ENCODE measurements at places on chromosomes 12 and 14.

DNA sequence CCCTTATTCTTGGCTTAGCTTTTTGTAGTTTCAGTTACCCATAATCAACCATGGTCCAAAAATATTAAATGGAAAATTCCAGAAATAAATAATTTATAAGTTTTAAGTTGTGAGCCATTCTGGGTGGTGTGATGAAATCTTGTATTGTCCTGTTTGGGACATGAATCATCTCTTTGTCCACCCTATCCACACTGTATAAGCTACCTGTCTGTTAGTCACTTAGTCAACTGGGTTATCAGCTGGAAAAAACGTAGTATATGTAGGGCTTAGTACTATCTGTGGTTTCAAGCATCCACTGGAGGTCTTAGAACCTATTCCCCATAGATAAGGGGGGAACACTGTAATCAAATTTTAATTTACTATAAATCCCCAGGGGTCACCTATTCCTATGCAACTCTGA, 52.7 kb downstream of the NKX2-1 start:
- DNase-seq: no peak

DNA sequence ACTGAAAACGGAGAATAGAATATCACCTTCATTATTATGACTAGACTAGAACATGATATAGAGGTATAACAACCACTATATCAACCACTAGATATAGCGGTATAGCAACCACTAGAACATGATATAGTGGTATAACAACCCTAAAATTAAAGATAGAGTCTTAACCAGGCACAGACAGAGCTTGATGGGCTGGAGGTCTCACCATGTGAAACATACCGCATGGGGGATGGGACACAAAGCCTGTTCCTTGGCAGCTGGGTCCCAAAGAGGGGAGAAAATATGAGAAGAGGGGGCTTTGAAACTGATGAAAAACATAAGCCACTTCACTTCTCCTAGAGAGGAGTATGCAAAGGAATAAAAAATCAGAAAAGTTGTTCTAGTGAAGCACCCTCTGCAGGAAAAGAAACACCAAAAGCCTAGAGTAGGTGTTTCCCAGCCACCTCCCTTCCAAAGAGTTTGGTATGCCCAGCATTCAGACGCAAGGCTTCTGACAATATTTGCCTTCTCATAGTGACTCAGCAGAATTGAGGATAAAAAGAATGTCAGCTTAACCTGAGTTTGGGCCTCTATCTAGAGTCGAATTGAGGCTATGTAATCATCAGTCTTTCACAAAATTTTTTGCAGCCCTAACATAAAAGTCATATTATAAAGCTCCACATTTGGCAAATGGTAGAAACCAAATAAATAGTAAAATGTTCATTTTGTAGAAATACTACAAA, 316.4 kb downstream of the NOVA1 start:
- DNase-seq: peak; percentile 41

DNA sequence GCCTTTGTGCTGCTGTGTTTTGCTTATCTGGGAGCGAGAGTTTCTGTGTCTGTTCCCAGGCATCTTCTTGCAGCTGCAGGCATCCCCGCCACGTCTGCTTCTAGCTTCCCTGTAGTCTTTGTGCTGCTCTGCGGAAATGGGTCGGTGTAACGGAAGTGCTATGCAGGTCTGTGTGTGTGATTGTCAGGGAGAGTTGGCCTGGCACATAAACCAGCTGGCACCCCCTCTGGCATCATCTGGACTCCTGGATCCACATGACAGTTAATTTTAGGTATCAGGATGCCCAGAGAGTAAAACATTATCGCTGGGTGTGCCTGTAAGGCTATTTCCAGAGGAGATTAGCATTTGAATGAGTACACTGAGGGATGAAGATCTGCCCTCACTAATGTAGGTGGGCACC, 9.4 kb upstream of the OASL start:
- no peak for DNase-seq

- DNase-seq: no peak
Observed at GRCh38 chr14:75422169-75422568, 5.7 kb upstream of the JDP2 start.

DNA sequence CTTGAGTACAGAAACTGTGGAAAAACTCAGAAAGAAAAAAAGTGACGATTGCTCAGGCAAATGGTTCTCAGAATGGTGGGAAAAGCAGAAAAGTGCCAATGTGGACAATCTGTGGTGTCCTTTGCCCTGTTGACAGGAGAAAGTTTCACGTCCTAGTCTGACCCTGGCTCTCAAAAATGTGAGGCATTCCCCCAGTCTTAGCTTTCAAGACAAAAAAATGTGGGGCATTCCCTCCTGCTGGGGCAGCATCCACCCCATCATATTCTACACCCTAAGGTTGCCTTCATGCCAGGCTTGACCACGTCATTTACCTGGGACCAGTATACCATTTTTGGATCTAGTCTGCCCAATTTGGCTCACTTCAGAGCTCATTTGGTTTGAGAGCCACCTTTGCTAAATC, 20.7 kb upstream of the ANAPC7 start:
- DNase-seq: no peak

- DNase-seq: no peak
Observed at GRCh38 chr14:90140298-90140955, 78.6 kb downstream of the KCNK13 start.

GRCh38 chr14:64680013-64680713, 24.1 kb upstream of the PLEKHG3 start:
- DNase-seq: no peak

DNA sequence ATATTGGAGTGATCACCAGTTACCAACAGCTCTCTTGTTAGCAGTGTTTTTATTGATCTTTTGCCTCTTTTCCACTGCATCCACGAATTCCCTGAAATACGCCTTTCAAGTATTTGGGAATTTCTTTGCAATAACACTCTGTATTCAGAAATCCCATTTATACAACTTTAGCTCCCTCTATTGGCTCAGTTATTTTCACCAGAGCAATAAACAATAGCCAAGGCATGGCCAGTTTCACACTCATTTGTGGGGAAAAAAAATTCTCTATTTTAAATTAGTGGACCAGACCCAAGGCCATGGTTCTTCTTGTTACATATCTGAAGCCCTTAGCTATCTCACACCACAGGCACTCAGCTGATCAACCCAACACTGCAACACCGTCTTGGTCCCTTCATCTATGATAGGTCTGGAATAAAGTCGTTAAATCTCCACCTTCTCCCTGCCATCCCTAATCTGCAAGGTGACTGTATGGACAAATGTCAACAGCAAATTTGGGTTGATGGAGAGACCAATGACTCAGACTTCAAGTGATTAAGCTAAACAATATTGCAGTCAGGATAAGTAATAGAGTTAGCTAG, 92.4 kb upstream of the TMEM260 start:
- DNase-seq: no peak

- no peak for DNase-seq
Observed at GRCh38 chr12:131287938-131288764, 334.4 kb downstream of the ADGRD1 start.

- no peak for DNase-seq
Observed at GRCh38 chr12:91948504-91948903, 197.1 kb downstream of the BTG1 start.

DNA sequence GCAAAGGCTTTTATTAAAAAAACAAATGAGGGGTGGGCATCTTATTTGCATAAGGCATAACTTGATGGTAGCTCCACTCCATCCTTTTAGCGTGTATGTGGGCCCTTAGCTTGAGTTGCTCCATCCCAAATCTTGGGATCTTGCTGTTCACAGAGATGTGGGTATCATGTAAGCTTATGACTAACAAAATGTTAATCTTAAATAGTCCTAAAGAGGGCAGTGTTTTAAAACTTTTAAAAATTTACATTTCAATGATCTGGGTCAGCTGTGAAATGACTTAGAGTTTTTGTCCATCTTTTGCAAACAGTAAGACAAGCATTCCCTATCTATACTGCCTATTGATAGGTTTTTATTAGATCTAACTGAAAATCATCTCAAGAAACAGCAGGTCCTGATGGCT, 86.0 kb downstream of the SLCO1A2 start:
- no peak for DNase-seq

DNA sequence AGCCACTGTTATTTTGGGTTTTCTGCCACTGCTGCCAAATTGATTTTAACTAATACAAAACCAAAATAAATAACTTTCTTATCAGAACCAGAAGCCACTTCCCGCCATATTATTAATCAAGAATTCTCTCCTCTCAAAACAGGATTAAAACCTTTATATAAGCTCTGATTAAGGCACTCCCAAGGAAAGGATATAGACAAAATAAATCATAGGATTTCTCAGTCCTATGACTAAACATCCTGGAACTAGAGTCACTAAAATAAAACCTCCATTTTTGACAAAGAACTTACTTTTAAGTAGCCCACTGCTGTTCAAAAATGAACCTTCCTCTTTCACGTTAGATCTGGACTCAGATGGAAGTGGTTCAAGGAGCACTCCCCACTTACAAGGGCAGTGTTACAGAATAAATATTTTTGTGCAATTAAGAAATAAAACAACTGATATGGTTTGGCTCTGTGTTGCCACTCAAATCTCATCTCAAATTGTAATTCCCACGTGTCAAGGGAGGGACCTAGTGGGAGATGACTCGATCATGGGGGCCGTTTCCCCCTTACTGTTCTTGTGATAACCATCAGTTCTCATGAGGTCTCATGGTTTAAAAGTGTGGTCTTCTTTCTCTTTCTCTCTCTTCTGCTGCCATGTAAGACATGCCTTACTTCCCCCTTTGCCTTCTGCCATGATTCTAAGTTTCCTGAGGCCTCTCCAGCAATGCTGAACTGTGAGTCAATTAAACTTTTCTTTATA, 26.4 kb downstream of the GXYLT1 start:
- DNase-seq: no peak

DNA sequence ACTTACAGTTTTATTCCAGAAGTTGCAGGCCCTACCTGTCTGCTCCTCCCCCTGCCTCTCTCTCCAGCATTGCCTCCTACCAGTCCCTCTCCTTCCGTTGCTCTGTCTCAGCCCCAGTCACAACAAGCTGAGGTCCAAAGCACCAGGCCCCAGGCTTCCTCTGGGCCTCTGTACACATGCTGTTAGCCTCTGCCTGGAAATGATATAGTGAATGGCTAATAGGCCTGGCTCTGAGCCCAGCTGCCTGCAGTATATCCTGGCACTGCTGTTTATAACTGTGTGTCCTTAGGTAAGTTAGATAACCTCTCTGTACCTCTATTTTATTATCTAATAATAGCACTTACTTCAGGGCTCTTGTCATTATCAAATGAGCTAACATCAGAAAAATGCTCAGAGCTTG, 114.9 kb upstream of the PWP1 start:
- no peak for DNase-seq

- no peak for DNase-seq
Observed at GRCh38 chr12:46944771-46945170, 119.0 kb upstream of the SLC38A4 start.

DNA sequence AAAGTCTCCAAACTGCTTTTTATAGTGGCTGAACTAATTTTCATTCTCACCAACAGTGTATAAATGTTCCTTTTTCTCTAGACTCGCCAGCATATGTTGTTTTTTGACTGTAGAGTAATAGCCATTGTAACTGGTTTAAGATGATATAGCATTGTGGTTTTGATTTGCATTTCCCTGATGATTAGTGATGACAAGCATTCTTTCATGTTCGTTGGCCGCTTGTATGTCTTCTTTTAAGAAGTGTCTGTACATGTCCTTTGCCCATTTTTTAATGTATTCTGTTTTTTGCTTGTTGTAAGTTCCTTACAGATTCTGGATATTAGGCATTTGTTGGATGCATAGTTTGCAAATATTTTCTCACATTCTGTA, 404.9 kb downstream of the FLRT2 start:
- no peak for DNase-seq

DNA sequence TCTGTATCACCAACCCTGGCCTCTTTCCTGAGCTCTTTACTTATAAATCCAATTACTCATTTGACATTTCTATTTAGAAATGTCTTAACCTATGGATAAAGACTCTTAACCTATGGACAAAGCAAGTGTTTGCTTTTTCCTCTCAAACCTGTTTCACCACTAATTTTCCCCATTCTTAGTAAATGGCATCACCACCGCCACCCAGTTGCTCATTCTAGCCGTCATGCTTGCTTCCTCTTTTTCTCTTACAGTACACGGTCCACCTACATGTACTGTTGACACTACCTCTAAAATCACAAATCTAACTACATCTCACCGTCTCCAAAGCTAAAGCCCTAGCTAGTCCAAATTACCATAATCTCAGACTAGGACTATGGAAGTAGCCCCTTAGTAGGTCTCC, 60.0 kb downstream of the CAPS2 start:
- DNase-seq: no peak

- DNase-seq: no peak
Observed at GRCh38 chr14:48323665-48324064, 648.3 kb upstream of the MDGA2 start.

DNA sequence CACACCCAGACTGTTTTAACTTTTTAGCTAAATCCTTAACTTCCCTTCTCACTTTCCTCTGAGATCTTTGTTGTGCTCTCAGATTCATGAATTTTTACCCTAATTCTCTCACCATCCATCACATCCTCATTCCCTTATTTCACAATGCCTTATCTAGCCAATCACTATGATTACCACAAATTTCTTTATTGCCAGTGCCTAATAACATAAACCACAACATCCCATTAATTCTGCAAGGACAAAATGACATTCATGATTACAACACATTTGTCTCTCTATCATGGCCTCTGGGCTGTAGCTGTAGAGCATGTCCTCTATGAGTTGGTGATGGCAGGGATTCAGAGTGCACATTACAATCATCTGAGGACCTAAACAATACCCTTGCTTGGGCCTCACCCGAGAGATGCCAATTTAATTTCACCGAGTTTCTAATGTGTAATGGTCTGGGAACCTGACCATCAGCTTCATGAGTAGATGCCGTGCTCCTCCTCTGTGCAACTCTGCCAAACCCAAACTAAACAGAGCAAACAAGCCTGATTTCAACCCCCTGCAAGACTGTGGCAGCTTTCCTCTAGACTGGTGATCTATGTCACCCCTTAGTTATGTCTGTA, 99.3 kb downstream of the SPTSSA start:
- DNase-seq: no peak

- no peak for DNase-seq
Observed at GRCh38 chr14:41605550-41606281, 960 bp upstream of the LRFN5 start.

- DNase-seq: peak; percentile 38
Observed at GRCh38 chr14:69612014-69612782, 802 bp downstream of the SUSD6 start.

DNA sequence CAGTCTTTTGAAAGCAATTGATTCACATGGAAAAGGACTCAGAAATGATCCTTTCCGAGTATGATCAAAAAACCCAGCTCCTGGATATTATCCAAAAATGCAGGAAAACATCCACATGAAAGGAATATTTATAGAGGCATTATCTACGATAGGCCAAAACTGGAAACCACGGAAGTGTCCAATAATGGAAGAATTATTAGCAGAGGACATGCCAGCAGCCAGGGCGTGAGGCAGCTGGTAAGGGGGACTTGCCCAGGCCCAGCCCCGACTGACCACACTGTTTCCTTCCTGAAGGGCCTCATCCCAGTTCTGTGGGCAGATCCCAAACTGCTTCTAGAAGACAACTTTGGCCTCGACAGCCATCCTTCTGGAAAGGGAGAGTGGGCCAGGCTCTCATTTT, 20.5 kb downstream of the ACTN1 start:
- DNase-seq: no peak

DNA sequence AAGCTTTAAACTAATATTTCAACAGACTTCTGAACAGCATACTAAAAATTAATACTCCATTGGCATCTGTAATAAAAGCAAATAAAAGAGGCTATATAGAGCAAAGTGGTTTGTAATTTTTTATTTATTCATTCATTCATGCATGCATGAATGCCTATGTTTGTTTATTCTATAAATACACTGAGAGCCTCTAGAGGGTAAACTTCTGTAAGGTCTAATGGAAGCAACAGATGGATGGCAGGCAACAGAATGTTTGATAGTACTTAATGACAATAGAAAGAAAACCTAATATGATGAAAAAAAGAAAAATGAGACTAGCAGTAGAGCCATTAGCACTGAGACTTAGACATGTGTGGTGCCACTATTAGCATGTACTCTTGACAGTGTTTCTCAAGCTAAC, 253.1 kb downstream of the CCDC91 start:
- no peak for DNase-seq

Measured in hematopoietic multipotent progenitor cell treated with erythropoietin and hydrocortisone succinate and interleukin-3 and kit ligand, for 17 days (in vitro differentiated cells).